Keratinocyte (primary cell): ENCODE measurements at places on chromosomes 16 and 17. TPM values are rescaled to one million over a fixed set of nuclear protein-coding genes. Genes with fewer than 3 reads are reported as not detected.

Gene CACNB1
- 3.7 to 7.0 TPM (median 4.0 TPM) in 3 replicates for polyA plus RNA-seq

Gene FBXW10
- 0.10 to 0.36 TPM (median 0.25 TPM) in 3 replicates for polyA plus RNA-seq

Gene CHP2
- 0.07 to 0.22 TPM (median 0.20 TPM) in 3 replicates for polyA plus RNA-seq

DNA sequence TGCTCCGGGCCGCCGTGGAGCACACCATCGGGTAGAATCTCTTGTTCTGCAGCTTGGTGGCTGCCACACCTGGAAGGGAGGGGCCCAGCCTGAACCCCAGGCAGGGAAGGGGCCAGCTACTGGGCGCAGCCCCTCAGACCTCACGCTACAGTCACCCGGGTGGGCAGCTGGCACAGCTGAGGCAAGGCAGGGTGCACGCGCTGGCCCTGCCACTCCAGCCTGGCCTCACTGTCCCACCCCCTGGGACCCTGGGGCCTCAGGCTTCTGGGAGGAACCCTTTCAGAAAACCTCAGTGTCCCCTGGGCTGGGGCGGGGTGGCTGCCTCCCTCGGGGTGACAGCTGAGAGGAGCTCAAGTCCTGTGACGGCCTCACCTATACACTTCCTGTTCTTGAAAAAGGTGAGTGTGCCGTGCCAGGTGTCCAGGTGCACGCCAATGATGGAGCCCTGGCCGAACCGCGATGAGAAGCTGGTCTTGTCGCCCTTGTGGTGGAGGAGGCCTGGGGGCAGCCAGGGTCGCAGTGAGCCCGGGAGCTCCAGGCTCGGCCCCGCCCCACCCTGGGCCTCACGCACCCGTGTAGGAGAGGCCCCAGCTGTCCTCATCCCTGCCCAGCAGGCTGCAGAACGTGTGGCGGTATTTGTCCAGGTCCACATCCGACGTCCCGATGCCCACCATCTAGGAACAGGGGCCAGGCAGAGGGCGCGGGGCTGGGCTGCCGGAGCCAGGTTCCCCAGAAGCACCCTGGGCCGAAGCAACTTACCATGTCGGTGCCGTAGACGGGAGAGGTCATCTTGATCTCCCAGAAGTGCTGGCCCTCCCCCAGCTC, 4.7 kb upstream of the MRPS34 start:
- no peaks in the 10 kb centered on the region for H3K27me3 ChIP-seq
- DNase-seq: no peak
- H3K36me3 ChIP-seq: peaks cover 16% of the 10 kb centered on the region
- no peak overlapping the region for H3K27ac ChIP-seq

DNA sequence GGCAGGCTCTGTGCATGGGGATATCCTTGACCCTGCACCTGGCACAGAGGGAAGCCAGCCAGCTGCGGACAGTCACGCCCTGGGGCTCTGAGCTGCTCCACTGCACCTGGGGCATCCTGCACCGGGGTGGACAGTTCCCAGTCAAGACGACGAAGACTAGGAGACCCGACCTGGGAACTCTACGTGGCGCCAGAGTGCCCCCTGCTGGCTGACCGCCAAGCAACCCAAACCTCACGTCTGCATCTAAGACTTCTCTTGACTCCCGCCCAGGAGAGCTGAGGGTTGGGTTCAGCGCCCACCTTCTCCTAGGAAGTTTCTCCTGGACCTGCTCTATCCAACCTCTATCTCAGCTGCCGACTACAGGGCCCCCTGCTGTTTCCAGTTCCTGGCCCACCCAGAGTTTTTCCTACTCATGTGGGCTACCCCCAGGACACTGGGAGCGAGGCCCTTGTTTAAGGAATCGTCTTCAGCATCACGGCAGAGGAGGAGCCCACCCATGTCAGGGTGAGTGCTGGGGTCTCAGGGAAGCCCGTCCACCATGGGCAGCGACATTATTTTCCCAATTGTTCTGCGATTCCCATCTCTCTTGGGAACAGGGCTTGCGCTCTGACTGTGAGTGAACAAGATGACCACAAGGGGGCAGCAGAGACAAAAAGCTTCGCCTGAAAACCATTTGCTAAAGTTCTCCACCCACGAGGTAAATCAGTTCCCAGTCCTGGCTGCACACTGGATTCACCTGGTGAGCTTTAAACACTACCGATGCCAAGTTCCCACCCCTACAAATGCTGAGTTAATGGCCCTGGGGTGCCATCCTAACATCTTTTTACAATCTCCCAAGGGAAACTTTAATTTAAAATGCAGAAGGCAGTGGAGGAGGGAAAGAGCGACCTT, 29.3 kb downstream of the TLE7 start:
- no peaks in the 10 kb centered on the region for H3K4me1 ChIP-seq
- no peak for DNase-seq
- H3K4me3 ChIP-seq: no peak overlapping the region
- H3K36me3 ChIP-seq: no peaks in the 10 kb centered on the region
- H3K27ac ChIP-seq: no peak overlapping the region
- H3K27me3 ChIP-seq: peaks cover 9% of the 10 kb centered on the region
